ENCODE measurements at places on chromosomes 11 and 22. TPM values are rescaled to one million over a fixed set of nuclear protein-coding genes. Genes with fewer than 3 reads are reported as not detected.

DNA sequence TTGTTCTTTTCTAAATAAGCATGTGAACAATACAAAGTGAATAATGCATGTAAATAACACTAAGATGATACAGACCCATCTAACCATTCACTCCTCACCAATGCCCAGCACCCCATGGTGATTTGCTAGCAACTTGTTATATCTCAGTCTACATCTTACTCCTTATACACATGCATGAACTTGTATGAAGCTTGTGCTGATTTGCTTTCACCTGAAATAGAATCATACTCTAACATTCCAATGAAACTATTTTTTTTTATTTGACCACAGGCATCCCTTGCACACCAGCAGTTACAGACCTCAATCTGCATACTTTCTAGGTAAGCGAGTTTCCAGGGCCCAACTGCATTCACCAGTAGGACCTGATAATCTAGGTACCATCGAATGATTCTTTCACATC is 873.6 kb downstream of the OPCML start:
- no peak overlapping the region for H3K27ac ChIP-seq
- no peaks in the 10 kb centered on the region for H3K4me1 ChIP-seq
- no peaks in the 10 kb centered on the region for H3K36me3 ChIP-seq

GRCh38 chr11:88657076-88657738 is 319.7 kb upstream of the CTSC start:
- H3K4me3 ChIP-seq: no peak overlapping the region
- H3K27me3 ChIP-seq: no peaks in the 10 kb centered on the region
- H3K27ac ChIP-seq: no peak overlapping the region
- DNase-seq: no peak
- no peaks in the 10 kb centered on the region for H3K4me1 ChIP-seq

SART1 gene
- 76.4 TPM for total RNA-seq

MYBPC3 gene
- total RNA-seq: not detected

- no peak overlapping the region for H3K27ac ChIP-seq
- no peaks in the 10 kb centered on the region for H3K27me3 ChIP-seq
Measured at GRCh38 chr11:31069447-31070205, 299.9 kb downstream of the DCDC1 start.

DNA sequence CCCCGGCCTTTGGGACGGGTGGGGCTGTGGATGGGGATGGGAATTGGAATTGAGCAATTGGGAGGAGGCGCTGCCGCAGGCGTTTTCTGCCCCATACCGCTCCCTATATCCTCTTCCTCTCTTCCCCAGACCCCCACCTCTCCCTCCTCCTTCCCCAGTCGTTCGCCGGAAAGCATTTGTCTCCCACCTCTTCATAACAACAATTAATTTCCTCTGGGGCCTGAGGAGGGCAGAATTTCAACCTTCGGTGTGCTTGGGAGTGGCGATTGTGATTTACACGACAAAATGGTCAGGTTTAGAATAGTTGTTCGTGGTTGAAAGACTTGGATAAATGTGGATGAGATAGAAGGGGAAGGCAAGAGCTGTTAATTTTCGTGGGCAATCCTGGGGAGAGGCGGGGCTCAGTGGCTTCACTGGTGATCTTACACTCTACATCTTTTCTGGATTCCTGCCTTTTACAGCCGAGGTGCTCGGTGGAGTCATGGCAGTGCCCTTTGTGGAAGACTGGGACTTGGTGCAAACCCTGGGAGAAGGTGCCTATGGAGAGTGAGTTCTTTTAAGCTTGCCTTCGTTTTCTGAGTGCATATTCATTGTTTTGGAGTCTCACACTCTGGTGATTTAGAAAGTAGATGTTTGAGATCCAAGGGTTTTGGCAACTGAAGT is 1.5 kb downstream of the CHEK1 start:
- H3K4me1 ChIP-seq: peaks cover 24% of the 10 kb centered on the region
- H3K27me3 ChIP-seq: no peaks in the 10 kb centered on the region
- peak; percentile 68 for DNase-seq

CHADL gene
- 0.33 TPM for total RNA-seq

- no peaks in the 10 kb centered on the region for H3K36me3 ChIP-seq
- no peak overlapping the region for H3K27ac ChIP-seq
- DNase-seq: no peak
- no peaks in the 10 kb centered on the region for H3K4me1 ChIP-seq
Measured at GRCh38 chr11:22554221-22554620, 71.4 kb downstream of the FANCF start.

DNA sequence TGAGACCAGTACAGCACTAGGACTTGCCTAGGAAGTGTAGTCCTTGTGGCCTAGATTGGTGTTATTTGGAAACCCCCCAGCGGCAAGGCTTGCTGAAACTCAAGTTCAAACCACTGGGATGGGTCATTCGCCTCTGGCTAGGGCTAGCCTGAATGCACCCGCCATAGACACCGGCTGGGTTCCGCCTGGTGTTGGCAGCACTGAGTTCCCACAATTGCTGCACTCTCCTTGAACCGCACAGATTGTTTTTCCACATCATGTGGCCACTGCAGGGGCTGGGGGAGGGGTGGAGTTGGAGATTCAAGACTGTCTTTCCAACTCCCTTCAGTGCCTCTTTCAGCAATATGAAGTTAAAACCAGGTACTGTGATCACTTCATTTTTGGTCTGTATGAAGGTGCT is 43.1 kb downstream of the CCDC73 start:
- no peaks in the 10 kb centered on the region for H3K4me1 ChIP-seq
- DNase-seq: no peak
- H3K4me3 ChIP-seq: no peak overlapping the region
- H3K27ac ChIP-seq: no peak overlapping the region
- no peaks in the 10 kb centered on the region for H3K27me3 ChIP-seq
- no peaks in the 10 kb centered on the region for H3K36me3 ChIP-seq

GRCh38 chr22:46596819-46597218 is 23.4 kb upstream of the GRAMD4 start:
- no peak for DNase-seq
- peaks cover 7% of the 10 kb centered on the region for H3K4me1 ChIP-seq
- H3K4me3 ChIP-seq: no peak overlapping the region
- H3K27ac ChIP-seq: no peak overlapping the region
- no peaks in the 10 kb centered on the region for H3K36me3 ChIP-seq
- no peaks in the 10 kb centered on the region for H3K27me3 ChIP-seq

OR51B4 gene
- not detected for total RNA-seq

- H3K4me1 ChIP-seq: no peaks in the 10 kb centered on the region
- DNase-seq: no peak
- H3K36me3 ChIP-seq: no peaks in the 10 kb centered on the region
- H3K27me3 ChIP-seq: no peaks in the 10 kb centered on the region
- no peak overlapping the region for H3K27ac ChIP-seq
Measured at GRCh38 chr11:45036733-45037132, 86.0 kb upstream of the TP53I11 start.

- H3K36me3 ChIP-seq: no peaks in the 10 kb centered on the region
- H3K4me3 ChIP-seq: no peak overlapping the region
- H3K27me3 ChIP-seq: no peaks in the 10 kb centered on the region
- no peak overlapping the region for H3K27ac ChIP-seq
Measured at GRCh38 chr11:133692126-133692934, 153.0 kb downstream of the SPATA19 start.

GRCh38 chr11:120950880-120951279 is 73.0 kb upstream of the TBCEL start:
- no peak for DNase-seq
- no peak overlapping the region for H3K4me3 ChIP-seq
- peaks cover 32% of the 10 kb centered on the region for H3K27me3 ChIP-seq

DNA sequence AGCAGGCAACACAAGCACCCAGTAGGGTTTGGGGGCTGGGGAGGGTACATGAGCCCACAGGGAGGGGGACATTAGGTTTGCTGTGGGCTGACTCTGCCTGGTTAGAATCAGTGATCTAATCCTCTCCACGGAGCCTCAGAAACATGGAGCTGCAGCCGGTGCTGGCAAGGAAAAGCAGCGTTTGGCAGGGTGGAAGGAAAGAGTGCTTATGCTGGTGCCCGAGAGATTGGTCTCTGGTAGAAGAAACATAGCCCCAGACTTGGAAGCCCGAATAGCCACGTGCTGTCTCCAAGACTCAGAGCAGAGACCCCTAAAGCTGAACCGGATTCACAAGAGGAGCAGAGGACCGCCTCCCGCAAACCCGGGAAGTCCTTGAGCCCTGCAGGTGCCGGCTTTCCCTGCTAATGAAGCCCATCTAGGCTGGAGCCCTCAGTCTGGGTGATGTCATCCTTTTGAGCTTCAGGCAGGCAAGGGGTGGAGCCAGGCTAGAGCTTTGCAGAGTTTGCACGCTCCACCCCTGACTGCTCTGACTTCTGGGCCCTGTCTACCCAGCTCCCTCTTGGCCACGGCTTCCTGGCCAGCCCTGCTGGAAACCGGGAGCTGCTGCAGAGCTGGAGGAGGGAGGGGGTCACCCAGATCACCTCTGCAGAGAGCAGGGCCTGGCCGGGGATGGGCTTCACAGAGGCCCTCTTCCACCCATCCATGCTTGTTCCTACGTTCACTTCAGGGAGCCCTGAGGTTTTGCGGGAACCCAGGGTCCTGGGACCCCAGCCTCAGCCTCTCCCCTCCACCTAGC is 35.0 kb upstream of the JAM3 start:
- H3K27ac ChIP-seq: no peak overlapping the region
- H3K4me3 ChIP-seq: no peak overlapping the region
- no peaks in the 10 kb centered on the region for H3K36me3 ChIP-seq
- H3K27me3 ChIP-seq: 0 out of 2 replicates have a peak, but pooled peaks cover 4% of the 10 kb centered on the region

- H3K4me1 ChIP-seq: no peaks in the 10 kb centered on the region
- DNase-seq: peak; percentile 39
- peaks cover 13% of the 10 kb centered on the region for H3K27me3 ChIP-seq
- no peak overlapping the region for H3K4me3 ChIP-seq
- no peaks in the 10 kb centered on the region for H3K36me3 ChIP-seq
Measured at GRCh38 chr11:5476186-5476819, 12.2 kb upstream of the OR52D1 start.

DNA sequence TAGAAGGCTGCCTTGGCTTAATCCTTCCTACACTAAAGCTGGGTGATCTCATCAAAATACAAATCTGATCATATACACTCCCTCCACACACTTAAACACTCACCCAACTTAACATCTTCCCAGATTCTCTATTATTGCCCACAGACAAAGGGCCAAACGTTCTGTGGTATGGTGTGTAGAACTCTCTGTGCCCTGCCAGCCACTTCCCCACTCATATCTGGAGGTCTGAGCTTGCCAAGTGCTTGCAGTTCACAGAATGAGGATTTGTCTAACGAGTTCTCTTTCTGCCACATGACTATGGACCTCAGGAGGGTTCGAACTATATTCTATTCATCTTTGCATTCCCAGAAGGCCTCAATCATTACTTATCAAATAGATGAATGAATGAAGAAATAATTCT is 77.6 kb downstream of the MPPED2 start:
- H3K27me3 ChIP-seq: no peaks in the 10 kb centered on the region
- DNase-seq: no peak
- no peaks in the 10 kb centered on the region for H3K36me3 ChIP-seq
- no peak overlapping the region for H3K4me3 ChIP-seq
- H3K27ac ChIP-seq: no peak overlapping the region

DNA sequence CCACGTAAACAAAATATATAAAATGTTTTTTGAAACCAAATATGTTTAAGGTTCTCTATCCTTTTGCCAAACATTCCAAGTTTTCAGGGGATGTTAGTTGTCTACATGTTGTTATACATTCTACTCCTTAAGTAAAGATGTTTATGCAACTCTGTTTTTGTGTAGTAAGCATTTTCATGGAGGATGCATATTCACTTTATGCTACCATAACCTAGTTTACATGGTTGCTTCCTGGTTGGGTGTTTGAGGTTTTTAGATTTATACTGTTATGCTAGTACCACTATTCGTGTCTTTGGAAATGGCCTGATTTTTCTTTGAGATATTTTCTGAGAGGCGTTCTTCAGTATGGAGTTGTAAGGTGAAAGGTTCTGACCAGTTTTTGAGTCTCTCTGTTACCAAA is 131.1 kb upstream of the SORL1-AS1 start:
- H3K27ac ChIP-seq: no peak overlapping the region
- H3K4me1 ChIP-seq: no peaks in the 10 kb centered on the region
- H3K4me3 ChIP-seq: no peak overlapping the region
- no peaks in the 10 kb centered on the region for H3K27me3 ChIP-seq
- no peaks in the 10 kb centered on the region for H3K36me3 ChIP-seq

GRCh38 chr22:30245181-30245984 is 1.2 kb downstream of the LIF start:
- peaks cover 75% of the 10 kb centered on the region for H3K4me1 ChIP-seq
- H3K36me3 ChIP-seq: no peaks in the 10 kb centered on the region
- no peaks in the 10 kb centered on the region for H3K27me3 ChIP-seq
- H3K27ac ChIP-seq: peak overlapping the region; percentile 95

- H3K36me3 ChIP-seq: no peaks in the 10 kb centered on the region
- no peak overlapping the region for H3K27ac ChIP-seq
- DNase-seq: no peak
- H3K27me3 ChIP-seq: no peaks in the 10 kb centered on the region
- H3K4me3 ChIP-seq: no peak overlapping the region
Measured at GRCh38 chr11:12241971-12242672, 131.7 kb downstream of the MICAL2 start.

DNA sequence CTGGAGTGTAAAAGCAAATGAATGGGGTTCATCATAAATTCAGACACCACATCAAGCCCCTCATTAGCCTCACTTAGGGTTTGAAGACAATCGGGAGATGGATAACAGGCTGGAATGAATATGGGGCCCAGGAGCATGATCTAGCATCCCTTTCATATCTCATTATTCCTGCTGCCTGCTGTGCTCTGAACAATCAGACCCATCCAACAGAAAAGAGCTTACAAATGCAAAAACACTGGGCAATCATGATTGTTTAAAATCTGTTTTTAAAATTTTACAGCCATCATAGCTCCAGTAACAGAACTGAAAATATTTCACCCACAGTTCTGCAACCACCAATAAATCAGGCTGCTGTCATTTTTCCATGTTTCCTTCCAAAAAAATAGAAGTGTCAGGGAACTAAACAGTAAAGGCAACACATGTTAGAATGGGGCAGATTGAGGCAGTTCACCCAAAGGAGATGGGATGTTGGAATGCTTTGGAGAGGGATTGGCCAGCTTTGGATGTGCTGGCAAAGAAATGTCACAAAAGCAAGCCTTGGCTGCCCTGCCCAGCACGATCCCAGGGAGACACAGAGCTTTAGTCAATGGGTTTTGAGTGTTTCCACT is 47.8 kb upstream of the BMAL1 start:
- peaks cover 3% of the 10 kb centered on the region for H3K27me3 ChIP-seq
- no peaks in the 10 kb centered on the region for H3K36me3 ChIP-seq
- H3K27ac ChIP-seq: no peak overlapping the region
- H3K4me3 ChIP-seq: no peak overlapping the region

- no peaks in the 10 kb centered on the region for H3K27me3 ChIP-seq
- H3K4me1 ChIP-seq: no peaks in the 10 kb centered on the region
- no peak for DNase-seq
- H3K36me3 ChIP-seq: no peaks in the 10 kb centered on the region
- no peak overlapping the region for H3K4me3 ChIP-seq
Measured at GRCh38 chr11:61042961-61043540, 59.2 kb upstream of the CD5 start.

DNA sequence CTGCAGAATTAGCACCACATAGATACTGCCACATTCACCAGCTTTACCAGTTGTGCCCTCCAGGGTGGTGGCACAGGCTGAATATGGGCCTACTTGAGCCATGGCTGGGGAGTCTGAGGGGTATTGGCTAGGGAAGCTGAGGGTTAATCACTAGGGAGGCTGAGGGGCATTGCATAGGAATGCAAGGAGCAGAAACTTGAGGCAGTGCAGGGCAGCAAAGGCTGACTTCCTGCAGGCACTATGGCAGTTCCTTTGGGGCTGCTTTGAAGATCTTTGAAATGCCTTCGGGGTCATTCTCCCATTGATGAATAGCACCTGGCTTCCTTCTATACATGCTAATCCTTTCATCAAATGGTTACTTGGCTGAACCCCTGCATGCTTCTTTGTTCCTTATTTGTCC is 171.5 kb downstream of the RCN1 start:
- DNase-seq: no peak
- no peaks in the 10 kb centered on the region for H3K36me3 ChIP-seq
- no peak overlapping the region for H3K27ac ChIP-seq
- H3K27me3 ChIP-seq: peaks cover 14% of the 10 kb centered on the region
- H3K4me1 ChIP-seq: no peaks in the 10 kb centered on the region

GGTLC3 gene
- not detected for total RNA-seq
